NCI-H524 treated with DMSO at 0.1 percent for 48 hours (cell line): ENCODE measurements at places on chromosomes 2 and 18.

- DNase-seq, result no peak
These were observed 351.5 kb downstream of the NR4A2 start for GRCh38 chr2:155980941-155981560.

DNA sequence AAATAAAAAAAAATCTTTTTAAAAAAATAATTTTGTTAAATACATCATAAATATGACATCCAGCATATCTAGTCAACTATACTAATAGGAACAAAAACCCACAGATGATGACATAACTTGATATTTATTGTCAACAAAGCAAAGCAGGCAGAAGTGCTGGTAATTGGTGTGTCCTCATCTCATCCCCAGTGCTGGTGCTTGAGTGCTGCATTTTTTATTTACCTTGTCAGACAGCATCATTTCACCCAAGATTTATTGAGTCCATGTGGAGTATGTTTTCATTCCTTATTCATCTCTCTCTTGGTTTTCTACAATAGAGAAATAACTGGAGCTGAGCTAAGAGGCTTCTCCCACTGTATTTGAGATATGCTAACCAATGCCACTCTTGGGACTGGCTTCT, 191.6 kb upstream of the SLC14A2 start:
- no peak for DNase-seq

GRCh38 chr2:32572737-32573136, 55.1 kb upstream of the TTC27 start:
- DNase-seq, result no peak

- no peak for DNase-seq
These were observed 123.9 kb downstream of the CACNB4 start for GRCh38 chr2:151974988-151975387.

GRCh38 chr18:6495536-6495935, 80.8 kb upstream of the L3MBTL4 start:
- no peak for DNase-seq

- DNase-seq, result no peak
These were observed 472.9 kb upstream of the FSIP2 start for GRCh38 chr2:185265747-185266146.

GRCh38 chr2:188189356-188189755, 102.3 kb upstream of the GULP1 start:
- no peak for DNase-seq

GRCh38 chr18:25284861-25285550, 67.0 kb downstream of the ZNF521 start:
- peak; percentile 40 for DNase-seq
